ENCODE measurements at places on chromosomes 5 and 9.

- no peak for DNase-seq
These were observed at the start of gene LRRC14B for GRCh38 chr5:191036-191948. Gene LRRC14B, plus strand, starts transcription at chr5:191495. Its CDS starts 44 bp downstream, at chr5:191539.

GRCh38 chr5:172626031-172626581 lies 15.0 kb upstream of the NEURL1B start:
- DNase-seq, result no peak

DNA sequence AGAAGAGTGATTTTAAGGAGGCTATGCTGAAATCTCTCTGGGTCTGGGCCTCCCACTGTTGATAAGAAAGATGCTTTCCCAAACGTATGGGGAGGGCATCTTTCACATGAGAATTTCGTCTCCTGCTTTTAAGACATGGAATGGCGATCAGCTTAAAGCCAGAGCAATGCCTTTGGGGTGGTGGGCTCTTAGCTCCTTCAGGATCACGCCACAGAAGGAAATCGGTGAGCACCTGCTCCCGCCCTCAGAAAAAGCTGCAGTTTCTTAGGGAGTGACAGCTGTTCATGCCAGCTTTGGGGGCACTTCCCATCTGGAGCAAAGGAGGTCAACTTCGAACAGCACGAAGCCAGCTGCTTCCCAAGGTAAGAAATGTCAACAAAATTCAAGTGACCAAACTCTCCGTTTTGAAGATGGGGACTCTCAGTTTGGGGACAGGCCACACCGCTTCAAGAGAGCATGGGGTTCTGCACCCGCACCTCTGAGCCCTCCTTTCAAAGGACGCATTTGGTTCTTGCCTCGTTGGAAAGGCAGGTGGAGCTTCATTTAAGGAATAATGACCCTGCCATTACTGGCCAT lies 39.0 kb downstream of the TRIP13 start:
- no peak for DNase-seq

DNA sequence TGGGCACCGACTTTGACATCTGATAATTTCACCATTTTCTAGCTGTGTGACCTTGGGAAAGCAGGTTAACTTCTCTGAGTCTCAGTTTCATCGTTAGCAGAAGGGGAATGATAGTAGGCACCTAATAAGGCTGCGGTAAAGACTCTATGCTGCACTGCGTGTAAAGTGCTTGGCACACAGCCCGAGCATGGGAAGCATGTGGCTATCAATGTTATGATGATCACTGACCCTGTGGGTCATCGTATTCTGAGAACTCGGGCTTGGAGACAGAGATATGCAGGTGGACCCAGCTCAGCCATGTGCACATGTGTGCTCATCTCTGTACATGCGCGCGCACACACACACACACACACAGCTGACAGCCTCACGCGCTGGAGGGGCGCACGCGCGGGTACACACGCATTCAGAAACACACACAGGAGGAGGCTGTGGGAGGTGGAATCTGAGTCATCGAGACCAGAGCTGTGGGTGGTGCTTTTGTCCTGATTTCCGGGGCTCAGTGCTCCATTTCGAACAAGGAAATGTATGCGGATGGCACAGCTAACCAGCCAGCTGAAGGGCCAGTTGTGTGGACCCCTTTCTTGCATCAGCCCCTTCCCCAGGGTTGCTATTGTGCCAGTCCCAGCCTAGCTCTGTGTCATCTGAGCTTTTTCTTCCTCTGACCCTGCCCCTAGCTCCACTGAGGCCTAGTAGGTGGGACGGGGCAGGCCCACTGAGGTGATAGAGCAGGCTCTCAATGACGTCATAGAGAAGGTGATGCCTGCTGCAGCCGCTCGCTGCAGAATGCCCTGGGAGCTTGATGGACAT lies 11.1 kb upstream of the ARAP3 start:
- DNase-seq, result peak; percentile 44

DNA sequence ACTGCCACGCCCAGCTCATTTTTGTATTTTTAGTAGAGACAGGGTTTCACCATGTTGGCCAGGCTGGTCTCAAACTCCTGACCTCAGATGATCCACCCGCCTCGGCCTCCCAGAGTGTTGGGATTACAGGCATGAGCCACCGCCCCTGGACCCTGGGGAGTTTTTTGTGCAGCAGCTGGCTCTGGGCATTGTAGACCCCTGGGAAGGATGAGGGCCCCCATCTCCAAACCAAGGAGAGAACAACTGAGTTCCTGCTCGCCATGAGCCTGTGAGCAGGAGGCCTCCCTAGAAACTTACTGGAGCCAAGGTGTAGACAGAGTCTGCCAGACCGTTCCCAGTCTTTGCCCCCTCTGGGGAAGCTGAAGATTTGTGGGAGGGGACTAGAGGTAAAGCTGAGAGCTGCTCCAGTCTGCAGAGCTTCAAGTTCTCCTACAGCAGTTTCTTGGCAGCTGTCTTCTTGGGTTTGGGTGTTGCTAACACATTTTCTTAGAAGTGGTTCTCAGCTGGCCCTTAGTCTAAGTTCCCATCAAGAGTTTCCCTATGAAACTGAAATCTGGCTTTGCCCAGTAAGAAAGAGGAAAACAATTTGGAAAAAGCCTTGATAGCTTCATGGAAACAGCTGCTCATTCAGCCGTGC lies 12.4 kb downstream of the NUDT2 start:
- no peak for DNase-seq

DNA sequence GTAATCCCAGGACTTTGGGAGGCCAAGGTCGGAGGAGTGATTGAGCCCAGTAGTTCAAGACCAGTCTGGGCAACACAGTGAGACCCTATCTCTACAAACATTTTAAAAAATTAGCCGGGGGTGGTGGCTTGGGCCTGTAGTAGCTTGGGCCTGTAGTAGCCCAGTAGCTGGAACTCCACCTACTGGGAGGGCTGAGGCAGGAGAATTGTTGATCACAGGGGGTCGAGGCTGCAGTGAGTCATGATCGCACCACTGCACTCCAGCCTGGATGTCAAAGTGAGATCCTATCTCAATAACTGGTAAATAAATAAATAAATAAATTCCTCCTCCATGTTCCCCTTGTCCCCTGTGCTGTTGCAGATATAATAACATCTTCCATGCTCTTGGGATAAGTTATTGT lies 14.3 kb downstream of the VCAN start:
- no peak for DNase-seq

GRCh38 chr9:15205632-15206420 lies 101.2 kb downstream of the TTC39B start:
- no peak for DNase-seq

GRCh38 chr5:145797336-145797735 lies 37.8 kb downstream of the PRELID2 start:
- DNase-seq, result no peak

DNA sequence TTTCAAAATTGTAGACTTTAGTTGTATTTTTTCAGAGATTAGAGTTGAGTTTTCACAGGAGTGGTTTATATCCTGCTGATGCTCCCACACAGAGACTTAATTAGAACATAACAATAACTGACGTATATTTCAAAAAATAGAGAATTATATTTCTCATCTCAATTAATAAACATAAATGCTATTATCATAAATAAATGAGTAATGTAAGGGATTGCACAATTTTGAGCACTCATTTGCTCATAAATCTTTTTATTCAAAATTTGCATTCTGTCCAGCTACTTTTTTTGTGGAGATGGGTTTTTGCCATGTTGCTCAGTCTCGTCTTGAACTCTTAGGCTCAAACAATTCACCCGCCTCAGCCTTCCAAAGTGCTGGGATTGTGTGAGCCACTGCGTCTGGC lies 515.7 kb upstream of the RORB start:
- no peak for DNase-seq

GRCh38 chr5:137761566-137761965 lies 7.4 kb upstream of the HNRNPA0 start:
- DNase-seq, result no peak

DNA sequence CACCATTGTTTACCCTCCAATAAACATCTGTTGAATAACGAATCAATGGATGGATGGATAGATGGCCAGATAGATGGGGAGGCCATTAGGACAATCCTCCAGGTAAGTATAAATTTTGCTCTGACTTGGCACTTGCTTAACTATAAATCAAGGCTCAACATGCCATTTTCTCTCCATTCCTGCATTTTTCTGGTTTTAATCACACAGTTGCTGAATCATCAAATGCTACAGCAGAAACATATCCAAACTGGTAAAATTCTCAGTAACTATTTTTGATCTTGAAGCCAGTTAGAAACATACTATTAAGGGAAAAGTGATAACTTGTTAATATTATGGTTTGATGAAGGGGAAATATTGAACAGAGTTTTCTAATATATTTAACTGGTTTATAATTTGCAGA lies 71.5 kb upstream of the MTAP start:
- no peak for DNase-seq

DNA sequence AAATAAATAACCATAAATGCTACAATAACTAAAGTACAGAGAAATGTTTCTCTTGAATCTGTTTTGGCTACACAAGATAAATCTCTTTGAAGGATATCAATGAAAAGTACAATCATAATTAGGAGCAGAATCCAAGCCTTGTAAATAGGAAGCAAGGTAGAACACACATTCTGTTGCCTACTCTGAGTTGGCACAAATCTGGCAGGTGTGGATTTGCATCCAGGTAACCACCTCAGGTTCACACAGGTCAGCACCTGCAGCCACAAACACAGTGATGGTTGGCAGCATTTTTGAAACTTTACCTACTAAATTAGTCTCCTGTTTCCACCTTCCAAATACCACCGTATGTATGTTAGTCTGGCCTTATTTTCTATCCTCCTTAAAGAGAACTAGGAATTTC lies 105.3 kb upstream of the PIK3R1 start:
- no peak for DNase-seq

DNA sequence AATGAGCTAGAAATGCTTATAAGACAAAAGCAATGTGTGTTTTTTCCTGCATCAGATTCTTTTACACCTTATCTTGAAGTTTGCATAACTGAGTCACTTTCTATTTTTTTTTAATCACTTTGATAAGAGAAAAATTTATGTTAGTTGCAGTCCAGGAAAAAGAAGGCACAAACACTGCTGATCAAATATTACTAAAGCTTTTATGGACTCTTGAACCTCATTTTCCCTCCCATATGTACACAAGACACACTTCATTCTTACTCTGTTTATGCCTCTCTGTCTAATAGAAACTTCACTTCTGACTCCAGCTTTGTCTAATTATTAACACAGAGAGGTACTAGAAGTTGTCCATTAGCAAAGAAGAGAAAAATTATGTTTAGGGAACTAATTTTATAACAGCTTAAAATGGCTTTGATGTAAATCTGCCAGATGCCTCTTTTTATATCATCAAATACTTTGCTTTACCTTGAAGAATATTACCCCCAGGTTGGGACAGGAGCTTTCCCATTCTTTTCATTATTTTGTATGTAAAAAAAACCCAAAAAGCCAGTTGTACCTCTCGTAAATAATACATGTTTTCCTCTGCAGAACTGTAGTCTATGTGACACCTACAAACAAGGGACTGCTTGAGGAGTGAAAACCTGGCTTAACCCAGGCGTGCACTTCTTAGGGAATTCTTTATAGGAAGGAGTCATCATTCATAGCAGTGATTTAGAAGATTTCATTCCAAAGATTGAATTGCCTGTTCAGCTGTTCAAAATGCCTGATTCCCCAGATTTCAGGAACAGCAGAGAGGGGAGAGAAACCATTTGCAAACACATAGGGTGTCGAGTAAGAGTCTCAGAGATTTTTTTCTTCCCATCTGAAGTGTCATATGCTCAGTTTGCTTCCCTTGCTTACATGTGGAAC lies 72.6 kb downstream of the DAPK1 start:
- DNase-seq, result no peak

DNA sequence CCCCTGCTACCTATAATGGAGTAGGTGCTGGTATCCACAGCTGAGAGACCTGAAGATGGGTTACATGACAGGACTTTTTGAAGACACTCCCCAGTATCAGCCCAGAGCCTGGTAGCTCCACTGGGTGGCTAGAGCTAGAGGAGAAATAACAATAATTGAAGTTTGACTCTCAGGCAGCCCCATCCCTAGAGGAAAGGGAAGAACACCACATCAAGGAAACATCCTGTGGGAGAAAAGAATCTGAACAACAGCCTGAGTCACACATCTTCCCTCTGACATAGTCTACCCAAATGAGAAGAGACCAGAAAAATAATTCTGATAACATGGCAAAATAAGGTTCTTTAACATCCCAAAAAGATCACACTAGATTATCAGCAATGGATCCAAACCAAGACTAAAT lies 432.1 kb downstream of the CDH18 start:
- DNase-seq, result no peak

DNA sequence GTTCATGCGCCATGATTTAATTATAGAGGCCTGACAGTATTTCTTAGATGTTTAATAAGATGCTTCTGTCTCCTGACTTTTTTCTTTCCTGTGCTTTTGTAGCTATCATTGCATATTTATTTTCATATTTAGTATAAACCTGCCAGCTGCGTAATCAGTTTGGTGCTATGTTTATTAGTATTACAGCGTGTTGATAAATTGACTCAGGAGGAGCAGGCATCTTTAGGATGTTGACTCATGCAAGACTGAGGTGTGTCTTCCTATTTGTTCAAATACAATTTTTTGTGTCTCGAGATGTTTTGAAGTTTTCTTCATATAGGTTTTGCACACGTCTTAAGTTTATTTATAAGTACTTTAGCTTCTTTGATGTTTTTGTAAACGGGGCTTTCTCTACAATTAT lies 35.9 kb upstream of the EXOC3 start:
- DNase-seq, result no peak

DNA sequence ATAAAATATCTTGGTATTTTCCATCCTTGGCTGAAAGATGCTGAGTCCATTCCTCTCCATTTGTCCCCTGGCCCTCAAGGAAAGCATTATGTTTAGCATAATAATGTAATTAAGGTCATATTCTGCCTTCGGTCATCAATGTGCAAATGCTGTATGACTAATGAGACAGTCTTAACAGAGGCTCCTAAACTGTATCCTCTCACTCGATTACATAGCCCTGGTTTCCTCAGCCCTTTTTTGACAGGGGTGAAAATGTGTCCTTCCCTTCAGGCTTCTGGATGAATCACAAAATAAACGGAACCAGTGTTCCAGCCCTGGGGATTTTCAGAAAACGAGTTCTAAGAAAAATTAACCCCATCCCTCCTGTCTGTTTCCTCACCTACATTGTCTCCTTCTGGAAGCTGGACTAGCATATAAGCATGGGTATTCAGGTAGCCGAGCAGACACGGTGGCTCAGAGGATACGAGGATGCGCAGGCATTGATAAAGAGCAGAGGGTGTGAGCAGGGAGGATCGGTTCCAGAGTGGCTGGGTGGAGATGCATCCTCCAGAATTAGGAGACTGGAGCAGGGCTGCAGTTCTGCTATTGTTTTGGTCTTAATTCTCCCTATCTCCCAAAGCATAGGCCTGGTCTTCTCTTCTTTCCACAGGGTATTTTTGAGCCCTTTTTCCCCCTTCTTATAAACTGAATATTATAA lies 742.9 kb downstream of the TLR4 start:
- DNase-seq, result no peak

DNA sequence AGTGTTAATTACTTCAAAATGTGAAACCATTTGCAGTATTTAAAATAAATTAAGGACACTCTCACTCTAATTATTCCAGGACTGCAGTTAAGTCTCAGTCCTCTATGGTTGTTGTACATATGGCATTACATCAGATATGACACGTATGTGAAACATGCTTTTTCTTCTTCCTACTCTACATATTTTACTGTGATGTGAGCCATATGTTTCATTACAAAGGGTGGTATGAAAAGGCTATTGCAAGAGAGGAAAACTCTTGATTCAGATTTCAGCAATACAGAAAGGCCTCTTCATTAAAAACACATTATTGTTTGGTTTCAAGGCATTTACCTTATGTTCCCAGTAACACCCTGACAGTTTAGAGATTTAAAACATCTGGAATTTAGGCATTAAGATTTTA lies 964.5 kb upstream of the DMAC1 start:
- DNase-seq, result no peak

- no peak for DNase-seq
These were observed 32.2 kb downstream of the NDUFA8 start for GRCh38 chr9:122127396-122127798.

GRCh38 chr9:131046581-131047202 lies 37.7 kb downstream of the LAMC3 start:
- peak; percentile 29 for DNase-seq

Measured in stimulated activated CD8-positive, alpha-beta memory T cell treated with anti-CD3 and anti-CD28 coated beads, Interleukin-4, amount 100 ng/mL, for 1 hour (primary cell).